Neural progenitor cell (in vitro differentiated cells): ENCODE measurements at places on chromosomes 1 and 21.

DNA sequence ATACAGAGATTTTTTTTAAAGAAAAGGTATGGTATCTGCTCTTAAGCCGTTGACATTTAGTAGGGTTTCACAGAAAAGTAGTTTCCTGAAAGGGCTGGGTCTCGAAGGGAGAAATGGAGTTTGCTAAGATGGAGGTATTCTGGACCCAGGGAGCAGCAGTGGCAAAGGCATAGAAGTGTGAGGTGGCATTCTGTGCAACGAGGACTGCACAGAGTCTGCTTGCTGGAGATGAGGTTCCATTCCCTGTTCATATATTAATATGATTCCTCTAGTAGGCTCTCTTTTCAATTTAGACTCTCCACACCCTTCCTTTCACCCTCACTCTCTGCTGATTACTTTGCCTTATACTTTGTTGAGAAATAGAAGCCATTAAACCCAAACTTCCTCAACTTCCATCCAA, 38.5 kb upstream of the PODN start:
- DNase-seq, result no peak

- no peak for DNase-seq
Observed at GRCh38 chr1:214427871-214428277, 123.5 kb downstream of the PTPN14 start.

GRCh38 chr1:9888886-9889285, 21.2 kb downstream of the CTNNBIP1 start:
- no peak for DNase-seq

- no peak for DNase-seq
Observed at GRCh38 chr1:17218939-17219338, 14.0 kb downstream of the PADI1 start.
